AG08396 (cell line): ENCODE measurements at places on chromosomes 16 and 17.

DNA sequence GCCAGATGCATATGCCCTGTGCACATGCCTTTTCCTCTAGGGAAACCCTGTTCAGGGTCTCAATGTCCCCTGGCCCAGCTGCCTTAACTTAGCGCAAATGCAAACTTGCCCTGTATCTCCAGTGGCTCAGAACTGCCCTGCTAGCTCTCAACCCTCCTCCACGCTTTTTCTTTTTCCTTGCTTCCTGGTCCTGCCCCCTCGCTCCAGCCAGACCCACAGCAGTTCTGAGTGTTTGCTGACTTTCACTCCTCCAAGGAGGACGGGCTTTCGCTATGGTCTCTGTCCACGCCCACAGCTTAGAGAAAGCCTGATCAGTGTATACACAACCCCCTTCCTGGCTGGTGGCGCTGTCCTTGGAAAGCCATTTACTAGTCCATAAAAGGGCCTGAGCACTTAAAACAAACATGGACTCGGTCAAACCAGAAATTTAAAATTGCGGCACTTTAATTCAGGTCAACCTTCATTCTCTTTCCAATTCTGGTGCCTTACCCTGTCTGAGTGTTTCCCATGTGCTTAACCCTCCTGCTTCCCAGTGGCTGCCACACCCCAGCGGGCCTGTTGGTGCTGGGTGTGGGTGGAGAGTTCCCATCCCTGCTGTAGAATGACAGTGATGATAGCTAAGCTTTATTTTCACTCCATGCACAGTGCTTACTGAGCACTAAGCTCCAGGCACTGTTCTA, 15.6 kb upstream of the TMEM98 start:
- peak; percentile 89 for DNase-seq

DNA sequence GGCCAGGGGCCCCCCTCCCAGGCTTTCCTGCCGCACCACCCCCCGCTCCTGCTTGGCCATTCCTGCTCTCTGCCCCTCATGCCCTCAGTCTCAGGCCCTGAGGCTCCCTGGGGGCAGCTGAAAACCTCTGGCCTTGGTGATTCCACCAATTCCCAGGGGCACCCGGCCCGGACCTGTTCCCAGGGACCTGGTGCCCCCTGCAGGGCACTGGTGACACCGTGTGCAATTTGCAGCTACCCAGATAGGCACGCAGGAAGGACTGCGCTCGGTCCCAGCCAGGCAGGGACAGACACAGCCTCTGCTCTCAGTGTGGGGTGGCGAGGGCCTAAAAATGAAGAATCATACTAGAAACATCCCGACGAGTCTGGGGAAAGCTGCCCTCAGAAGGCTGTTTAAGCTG, 13.4 kb downstream of the WFDC1 start:
- peak; percentile 69 for DNase-seq

DNA sequence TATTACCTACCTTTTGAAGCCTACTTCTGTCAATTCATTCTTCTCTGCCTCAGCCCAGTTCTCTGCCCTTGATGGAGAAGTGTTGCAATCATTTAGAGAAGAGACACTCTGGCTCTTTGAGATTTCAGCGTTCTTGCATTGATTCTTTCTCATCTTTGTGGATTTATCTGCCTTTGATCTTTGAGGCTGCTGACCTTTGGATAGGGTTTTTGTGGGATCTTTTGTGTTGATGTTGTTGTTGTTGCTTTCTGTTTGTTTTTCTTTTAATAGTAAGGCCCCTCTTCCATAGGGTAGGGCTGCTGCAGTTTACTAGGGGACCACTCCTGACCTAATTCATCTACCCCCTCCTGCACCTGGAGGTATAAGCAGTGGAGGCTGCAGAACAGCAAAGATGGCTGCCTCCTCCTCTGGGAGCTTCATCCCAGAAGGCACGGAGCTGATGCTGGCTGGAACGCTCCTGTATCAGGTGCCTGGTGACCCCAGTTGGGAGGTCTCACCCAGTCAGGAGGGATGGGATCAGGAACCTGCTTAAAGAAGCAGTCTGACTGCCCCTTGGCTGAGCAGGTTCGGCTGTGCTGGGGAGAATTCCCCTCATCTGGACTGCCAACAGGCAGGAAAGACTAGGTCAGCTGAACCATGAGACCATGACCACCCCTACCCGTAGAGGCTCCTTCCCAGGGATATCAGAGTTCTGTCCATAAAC, 28.0 kb downstream of the NFATC3 start:
- no peak for DNase-seq

GRCh38 chr17:49861150-49861884, 13.4 kb upstream of the TAC4 start:
- DNase-seq: peak; percentile 81

- no peak for DNase-seq
These were observed 108.3 kb downstream of the ZNF423 start for GRCh38 chr16:49747654-49748053.

DNA sequence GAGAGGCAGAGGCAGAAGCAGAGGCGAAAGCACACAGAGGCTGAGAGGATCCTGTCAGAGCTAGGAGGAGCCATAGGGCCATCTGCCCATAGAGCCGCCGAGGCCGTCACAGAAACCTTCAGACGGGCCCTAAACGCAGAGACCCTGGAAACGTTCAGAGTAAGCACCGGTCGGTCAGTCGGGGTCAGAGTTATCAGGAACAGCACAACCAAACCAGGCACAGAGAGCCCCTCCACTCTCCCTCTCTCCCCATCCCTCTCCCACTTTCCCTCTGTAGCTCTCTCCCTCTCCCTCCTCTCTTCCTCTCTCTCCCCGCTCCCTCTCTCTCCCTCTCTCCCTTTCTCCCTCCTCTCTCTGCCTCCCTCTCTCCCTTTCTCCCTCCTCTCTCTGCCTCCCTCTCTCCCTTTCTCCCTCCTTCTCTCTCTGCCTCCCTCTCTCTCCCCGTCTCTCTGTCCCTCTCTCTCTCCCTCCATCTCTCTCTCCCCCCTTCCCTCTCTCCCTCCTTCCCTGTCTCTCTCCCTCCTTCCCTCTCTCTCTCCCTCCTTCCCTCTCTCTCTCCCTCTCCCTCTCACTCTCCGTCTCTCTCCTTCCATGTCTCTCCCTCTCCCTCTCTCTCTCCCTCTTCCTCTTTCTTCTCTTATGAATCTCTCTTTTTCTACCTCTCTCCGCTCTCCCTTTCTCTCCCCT, 138.9 kb downstream of the C16orf95 start:
- DNase-seq: no peak
